ENCODE measurements at places on chromosomes 4 and X. TPM values are rescaled to one million over a fixed set of nuclear protein-coding genes. Genes with fewer than 3 reads are reported as not detected.

The PPARGC1A gene
- total RNA-seq = 101 TPM

The STPG2 gene
- total RNA-seq = 0.45 TPM

The ZNF185 gene
- total RNA-seq = 1.3 TPM

The TEX13C gene
- not detected for total RNA-seq

DNA sequence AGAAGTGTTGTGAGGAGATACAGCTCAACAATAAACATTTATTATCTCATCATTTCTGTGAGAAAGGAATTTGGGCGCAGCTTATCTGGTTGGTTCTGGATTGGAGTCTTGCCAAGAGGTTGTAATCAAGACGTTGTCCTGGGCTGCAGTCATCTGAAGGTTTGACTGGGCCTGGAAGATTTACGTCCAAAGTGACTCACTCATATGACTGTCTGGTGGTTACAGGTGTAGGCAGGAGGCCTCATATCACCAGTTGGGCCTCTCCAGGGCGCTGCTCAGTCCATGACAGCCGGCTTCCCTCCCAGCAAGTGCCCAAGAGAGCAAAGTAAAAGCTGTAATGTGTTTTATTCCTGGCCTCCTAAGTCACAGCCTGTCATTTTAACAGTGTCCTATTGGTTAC is 106.3 kb downstream of the USP46 start:
- DNase-seq = no peak

- DNase-seq = peak; percentile 34
Observed at GRCh38 chr4:147732518-147733235, 789 bp downstream of the ARHGAP10 start.

DNA sequence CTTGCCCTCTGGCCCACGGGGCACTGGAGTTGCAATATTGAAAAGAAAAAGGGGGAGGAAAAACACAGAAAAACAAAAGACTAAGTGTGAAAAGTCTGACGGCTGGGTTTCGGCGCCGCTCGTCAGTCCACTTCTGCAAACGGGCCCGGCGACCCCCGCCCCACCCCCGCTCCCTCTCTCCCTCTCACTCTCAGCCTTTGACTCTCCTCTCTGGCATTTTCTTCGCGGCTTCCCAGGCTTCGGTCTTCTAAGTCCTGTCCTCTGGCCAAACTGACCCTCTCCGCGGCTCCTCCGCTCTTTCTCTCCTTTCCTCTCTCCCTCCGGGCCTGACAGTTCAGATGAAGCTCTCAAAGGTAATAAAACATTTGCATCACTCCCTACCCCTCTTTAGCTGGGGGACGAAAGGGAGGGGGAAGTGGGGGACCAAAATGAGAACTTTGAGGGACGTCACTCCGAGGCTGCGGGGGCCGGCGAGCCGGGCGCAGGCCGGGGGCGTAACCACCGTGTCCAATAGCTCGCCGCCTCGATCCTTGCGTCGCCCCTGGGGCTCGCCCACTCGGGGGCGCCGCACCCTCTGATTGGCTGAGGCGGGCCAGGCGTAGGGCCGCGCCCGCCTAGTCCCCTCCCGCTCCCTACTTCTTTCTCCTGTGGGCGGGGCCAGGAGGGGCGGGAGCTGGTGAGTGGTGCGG is at the start of gene NKX6-1:
Gene NKX6-1, minus strand, starts transcription at position 358 of the 689 bp plus-strand sequence. CDS start 1,064 bp downstream, outside the sequence.
- no peak for DNase-seq

GRCh38 chr4:8492174-8492573 is 51.6 kb downstream of the TRMT44 start:
- DNase-seq = no peak

DNA sequence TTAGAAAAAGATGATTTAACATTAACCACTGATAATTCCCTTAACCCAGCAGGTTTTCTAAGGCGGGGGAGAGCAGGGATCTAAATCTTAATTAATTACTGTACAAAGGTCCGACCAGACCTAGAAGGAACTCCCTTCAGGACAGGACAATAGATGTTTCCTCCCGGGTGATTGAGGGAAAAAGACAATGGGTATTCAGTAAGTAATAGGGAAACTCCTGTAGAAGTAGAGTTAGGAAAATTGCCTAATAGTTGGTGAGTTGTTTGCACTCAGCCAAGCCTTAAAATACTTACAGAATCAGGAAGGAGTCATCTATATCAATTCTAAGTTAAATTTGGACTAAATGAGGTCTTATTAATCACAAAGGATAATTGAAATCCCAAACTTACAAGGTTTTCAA is 5.8 kb upstream of the SRD5A3 start:
- DNase-seq = no peak

- DNase-seq = no peak
Observed at GRCh38 chrX:53583571-53583970, 102.9 kb downstream of the HUWE1 start.

- no peak for DNase-seq
Observed at GRCh38 chr4:38082424-38083385, 122.5 kb downstream of the PTTG2 start.

DNA sequence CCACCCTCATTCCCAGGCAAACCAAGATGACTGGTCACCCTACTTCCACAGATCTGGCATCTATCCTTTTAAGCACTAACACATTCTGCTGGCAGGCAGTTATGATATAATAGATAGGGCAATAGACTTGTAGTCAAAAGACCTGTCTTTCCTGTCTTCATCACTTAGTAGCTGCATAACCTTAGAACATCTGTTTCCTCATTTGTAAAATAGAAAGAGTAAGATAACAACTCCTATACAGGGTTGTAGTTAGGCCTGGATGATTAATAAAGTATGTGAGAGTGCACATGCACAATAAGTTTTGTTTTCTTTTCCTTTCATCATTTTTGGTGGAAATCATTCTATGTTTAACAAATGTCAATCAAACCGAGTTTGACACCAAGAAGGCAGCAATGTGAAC is 72.1 kb downstream of the GPR82 start:
- DNase-seq = no peak

- no peak for DNase-seq
Observed at GRCh38 chr4:78689700-78690323, 86.3 kb upstream of the BMP2K start.

GRCh38 chr4:66062921-66063320 is 392.6 kb upstream of the EPHA5 start:
- no peak for DNase-seq

DNA sequence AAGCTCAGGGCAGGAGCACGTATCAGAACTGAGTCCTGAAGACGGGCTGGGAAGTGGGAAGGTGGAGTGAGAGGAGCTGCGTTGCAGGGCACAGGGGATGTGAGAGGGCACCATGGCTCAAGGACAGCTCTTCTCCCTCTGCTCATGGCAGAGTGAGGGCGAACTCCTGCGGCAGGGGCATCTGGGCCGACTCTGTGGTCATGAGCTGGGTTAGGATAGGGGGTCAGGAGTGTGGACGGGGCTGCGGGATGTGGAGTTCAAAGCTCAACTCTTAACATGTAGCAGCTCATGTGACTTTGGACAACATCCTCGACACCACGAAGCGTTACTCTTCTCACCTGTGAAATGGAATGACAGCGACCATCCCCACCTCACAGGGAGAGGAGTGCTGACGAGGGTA is 19.4 kb upstream of the SORCS2 start:
- no peak for DNase-seq

- DNase-seq = peak; percentile 54
Observed at GRCh38 chrX:12791257-12792228, at the start of gene PRPS2. TSS of gene PRPS2 (plus strand) at chrX:12791412. CDS start at chrX:12791498, 86 bp downstream.

DNA sequence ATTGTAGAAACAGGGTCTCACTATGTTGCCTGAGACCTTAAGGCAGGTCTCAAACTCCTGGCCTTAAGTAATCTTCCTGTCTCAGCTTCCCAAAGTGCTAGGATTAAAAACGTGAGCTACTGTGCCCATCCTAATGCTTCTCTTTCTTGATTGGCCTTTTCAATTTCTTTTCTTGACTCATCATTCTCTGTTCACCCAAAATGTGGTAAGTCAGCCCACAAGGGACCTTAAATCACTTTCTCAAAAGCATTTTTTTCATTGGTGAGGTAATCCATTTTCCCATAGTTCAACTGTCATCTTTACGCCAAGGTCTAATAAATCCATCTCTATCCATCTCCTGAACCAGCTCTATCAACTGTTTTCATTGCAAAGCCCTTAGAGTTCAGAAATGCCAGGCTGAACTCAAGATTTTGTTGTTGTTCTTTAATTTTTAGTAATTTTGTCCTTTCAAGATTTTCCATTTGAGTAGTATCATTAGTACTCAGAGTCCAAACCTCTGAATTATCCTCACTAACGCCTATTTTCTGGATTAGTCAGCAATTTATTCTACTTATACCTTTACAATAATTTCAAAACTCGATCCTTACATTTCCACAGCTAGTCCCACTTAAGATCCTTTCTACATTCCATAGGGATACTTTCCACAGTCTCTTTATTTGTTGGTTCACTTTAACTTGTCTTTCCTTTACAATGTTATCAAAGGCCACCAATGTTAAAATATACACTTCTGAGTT is 528.6 kb downstream of the IL15 start:
- DNase-seq = no peak

DNA sequence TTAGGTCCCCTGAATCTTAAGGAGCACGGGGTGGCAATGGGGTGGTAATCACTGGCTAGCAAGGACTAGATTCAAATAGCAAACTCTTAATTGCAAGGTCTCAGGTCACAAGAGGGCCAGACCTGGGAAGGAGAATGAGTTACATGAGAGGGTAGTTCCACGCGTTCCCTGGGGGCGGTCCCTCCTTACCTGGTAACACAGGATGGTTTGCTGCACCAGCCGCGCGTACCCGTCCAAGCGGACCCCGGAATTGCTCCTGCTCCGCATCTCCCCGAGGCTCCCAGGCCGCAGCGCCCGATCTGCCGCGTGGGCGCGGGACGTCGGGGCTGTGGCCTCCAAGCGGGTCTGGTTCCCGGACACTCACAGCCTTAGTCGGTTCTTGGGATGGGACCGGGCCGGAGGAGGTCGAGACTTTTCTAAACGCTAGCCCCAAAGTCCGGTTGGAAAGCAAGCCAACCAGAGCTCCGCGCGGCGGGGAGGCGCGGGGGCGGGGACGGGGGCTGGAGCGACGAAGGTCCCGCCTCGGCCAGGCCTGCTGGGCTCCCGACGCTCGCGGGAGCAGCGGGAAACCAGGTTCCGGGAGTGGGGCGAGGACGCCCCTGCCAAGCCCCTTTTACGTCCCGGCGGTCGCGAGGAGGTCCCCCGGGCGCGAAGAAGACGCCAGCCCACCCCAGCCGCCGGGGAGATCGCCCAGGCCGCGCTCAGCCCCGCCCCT is at the start of gene PHKA2:
Gene PHKA2, minus strand, starts transcription at position 449 of the 715 bp plus-strand sequence. Its CDS starts 182 bp downstream, at position 267.
- peak; percentile 66 for DNase-seq

GRCh38 chrX:9638871-9639270 is 126.8 kb downstream of the GPR143 start:
- DNase-seq = no peak

GRCh38 chr4:172124656-172125308 is 311.6 kb downstream of the GALNTL6 start:
- no peak for DNase-seq

GRCh38 chr4:168815379-168816345 is 194.4 kb downstream of the CBR4 start:
- no peak for DNase-seq
